ENCODE measurements at places on chromosomes 11 and 22. TPM values are rescaled to one million over a fixed set of nuclear protein-coding genes. Genes with fewer than 3 reads are reported as not detected.

RAB36 gene
- 4.8 TPM for total RNA-seq

NCF4 gene
- not detected for total RNA-seq

DNA sequence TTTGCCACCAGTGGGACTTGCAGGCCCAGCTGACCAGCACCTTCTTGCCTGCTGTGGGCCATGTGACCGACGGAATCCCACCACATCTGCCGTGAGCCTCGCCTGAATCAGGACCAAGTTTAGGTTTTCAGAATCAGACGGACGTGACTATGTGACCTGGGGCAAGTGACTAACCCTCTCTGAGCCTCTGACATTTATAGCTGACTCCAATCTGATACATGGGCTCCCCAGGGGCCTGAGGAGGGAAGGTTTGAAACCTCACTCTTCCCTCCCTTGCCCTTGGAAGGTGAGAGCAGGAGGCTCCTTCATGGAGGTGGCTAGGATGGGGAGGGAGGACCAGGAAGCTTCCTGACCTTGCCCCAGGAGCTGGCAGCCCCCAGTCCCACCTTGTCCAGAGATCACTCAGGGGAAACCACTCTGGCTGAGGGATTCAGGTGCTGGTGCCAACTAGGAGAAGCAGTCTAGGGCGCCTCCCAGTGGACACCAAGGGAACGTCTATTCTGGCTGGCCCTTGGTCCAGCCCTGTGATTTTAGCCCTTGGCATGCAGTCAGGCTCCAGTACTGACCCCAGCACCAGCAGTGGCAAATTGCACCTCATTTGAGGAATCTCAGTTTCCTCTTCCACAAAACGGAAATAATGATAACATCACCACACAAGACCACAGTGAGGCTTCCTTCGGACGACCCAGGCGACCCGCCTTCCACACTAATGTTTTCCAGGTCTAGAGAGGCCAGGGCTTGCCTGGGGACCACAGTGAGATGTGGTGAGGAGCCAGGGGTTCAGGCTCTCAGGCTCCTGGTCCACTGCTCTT lies 47.2 kb upstream of the SYT7 start:
- no peak overlapping the region for H3K4me3 ChIP-seq
- no peaks in the 10 kb centered on the region for H3K36me3 ChIP-seq
- H3K4me1 ChIP-seq: peaks cover 7% of the 10 kb centered on the region
- H3K27ac ChIP-seq: no peak overlapping the region
- H3K27me3 ChIP-seq: peaks cover 14% of the 10 kb centered on the region

IGSF9B gene
- 3.8 TPM for total RNA-seq

DNA sequence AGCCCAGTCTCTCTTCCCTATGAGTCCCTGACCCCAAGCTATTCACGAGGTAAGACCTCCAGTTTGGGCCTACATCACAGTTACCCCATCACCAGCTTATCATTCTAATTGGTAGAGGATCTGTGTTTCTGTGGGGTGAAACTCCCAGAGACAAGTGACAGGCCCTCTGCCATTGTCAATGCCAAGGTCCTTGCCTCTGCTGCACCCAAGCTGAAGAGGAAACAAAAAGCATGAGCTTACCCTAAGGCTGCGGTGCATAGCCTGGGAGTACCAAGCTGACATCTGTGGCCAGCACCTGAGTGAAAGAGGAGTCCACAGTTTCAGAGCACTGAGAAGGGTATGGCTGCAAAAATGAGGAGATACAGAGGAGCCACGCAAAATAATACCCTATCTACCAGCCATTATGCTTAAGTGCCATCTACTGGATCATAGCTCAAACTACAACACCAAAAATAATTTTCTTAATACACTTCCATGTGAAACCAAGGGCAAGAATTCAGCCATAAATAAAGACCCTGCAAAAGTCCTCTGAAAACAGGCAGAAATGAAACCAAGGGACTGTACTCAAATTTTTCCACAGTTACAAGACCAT lies 62.3 kb upstream of the ANO5 start:
- H3K27ac ChIP-seq: no peak overlapping the region
- H3K36me3 ChIP-seq: no peaks in the 10 kb centered on the region
- no peaks in the 10 kb centered on the region for H3K4me1 ChIP-seq
- H3K4me3 ChIP-seq: no peak overlapping the region

CDC42EP1 gene
- total RNA-seq: 282 TPM

GRCh38 chr11:21912285-21912684 lies 280.6 kb upstream of the ANO5 start:
- no peaks in the 10 kb centered on the region for H3K27me3 ChIP-seq
- H3K36me3 ChIP-seq: no peaks in the 10 kb centered on the region
- H3K4me3 ChIP-seq: no peak overlapping the region
- no peak for DNase-seq
- H3K4me1 ChIP-seq: no peaks in the 10 kb centered on the region
- no peak overlapping the region for H3K27ac ChIP-seq
